Stimulated activated CD8-positive, alpha-beta memory T cell treated with anti-CD3 and anti-CD28 coated beads, Interleukin-4, amount 100 ng/mL, for 1 hour (primary cell): ENCODE measurements at places on chromosomes 1 and 21.

GRCh38 chr21:27715131-27715530 lies 748.2 kb upstream of the ADAMTS5 start:
- DNase-seq: no peak

DNA sequence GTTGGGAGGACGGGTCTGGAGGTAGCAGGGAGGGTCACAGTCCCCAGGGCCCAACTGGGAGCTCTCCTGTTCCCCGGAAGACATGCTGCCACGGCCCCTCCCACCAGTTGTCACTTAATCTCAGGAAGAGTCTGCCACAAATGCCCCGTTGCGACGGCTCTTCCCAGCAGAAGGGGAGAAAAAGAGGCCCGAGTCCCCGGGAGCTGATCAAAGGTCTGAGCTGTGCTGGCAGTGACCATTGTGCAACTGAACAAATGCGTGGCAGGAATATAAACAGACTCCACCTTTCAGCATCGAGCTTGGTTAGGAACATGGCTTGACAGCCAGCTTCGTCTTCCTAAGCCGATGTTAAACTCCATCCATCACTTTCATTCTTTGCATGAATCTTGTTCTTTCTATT lies 27.8 kb upstream of the ZBTB21 start:
- no peak for DNase-seq

- no peak for DNase-seq
These were observed 602.8 kb downstream of the BRINP3 start for GRCh38 chr1:189874715-189875435.

DNA sequence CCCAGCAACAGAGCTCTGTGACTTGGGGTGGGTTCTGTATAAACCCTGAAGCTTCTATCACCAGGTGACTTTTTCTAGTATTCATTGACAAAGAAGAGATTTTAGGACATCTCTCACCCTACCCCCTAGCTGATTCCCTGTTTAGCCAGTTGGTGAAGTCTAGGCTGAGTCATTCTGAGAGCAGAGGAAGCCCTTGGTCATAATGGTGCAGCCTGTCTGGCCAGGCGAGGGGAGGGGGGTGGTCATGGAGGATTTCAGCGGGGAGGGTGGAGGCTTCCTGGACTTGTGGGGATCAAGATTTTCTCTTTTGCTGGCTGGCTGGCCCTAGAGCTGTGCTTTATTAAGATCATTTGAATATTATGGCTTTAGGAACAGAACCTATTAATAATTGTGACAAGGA lies 262.6 kb downstream of the CAMTA1 start:
- DNase-seq: no peak

- no peak for DNase-seq
These were observed 12.4 kb downstream of the EPB41 start for GRCh38 chr1:28926629-28927265.

- DNase-seq: no peak
These were observed 45.4 kb downstream of the ADSS2 start for GRCh38 chr1:244406337-244406736.

DNA sequence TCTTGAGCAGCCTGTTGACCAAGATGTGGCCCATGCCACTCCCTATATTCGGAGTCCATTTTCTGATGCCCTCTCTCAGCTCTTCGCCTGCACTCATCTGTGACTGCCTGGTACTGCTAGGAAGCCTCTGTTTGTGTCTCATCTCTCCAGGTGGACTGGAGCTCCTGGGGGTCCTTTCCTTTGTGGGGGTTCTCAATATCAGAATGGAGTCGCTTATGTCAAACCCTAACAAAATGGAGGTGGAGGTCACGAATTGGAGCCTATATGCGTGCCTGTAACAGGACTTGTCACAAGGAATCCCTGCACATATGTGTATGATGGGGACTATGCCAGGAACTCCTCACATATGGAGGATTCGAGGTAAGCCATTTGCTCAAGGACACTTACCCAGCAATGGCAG lies 46.7 kb upstream of the ATP5PO start:
- DNase-seq: no peak

GRCh38 chr1:61865646-61866220 lies 123.5 kb downstream of the PATJ start:
- DNase-seq: no peak

GRCh38 chr1:228178737-228179684 lies 13.4 kb downstream of the IBA57 start:
- DNase-seq: no peak

DNA sequence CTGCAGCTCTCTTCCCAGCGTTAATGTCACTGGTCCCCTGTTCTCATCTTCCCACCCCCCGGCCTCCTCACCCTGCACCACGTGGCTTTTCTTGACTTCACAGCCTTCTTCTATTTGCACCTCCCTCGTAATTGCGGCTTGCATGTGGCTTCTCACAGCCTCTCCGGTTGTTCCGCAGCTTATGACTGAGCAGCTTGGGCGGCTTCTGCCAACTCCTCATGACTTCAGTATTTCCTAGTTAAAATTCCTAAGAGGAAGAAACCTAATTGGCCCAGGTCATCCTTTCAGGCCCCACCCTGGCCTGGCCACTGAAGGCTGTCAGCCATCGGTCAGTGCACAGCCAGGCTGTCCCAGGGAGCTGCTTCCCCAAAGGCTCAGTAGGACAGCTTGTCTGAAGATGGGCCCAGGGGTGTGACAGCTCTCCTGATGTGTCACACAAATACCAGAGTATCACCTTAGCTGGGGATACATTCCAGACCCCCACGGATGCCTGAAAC lies 8.6 kb upstream of the RERE start:
- DNase-seq: no peak

DNA sequence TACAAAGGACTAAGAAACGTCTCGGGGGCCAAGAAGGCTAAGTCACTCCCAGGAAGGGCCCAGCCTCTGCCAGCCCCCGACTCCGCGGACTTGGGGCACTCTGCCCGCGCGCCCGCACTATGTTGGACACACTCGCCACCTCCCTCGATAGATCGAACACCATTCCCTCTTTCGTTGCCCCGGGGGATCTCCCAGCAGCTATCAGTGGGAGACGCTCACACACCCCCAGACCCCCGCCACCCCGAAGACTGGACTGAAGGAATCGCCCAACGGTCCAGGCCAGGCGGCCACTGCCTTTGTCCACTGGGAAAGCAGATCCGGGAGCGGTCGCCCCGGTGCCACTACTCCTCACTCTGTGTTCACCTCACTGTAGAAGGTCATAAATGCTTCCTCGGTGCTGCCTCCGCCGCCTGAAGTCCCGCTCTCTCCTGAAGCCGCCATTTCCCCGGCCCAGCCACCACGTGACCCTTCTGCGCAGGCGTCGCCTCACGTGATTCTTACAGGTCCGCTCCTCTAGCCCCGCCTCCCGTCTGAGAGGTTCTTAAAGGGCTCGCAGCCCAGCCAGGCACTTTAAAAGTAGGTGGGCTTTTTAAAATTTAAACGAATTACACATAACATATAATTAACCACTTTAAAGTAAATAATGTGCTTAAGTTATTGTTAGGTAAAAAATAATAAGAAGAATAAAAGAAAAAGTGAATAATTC lies at the start of gene DNAJC8:
Gene DNAJC8, minus strand, starts transcription at position 472 of the 706 bp plus-strand sequence. Its CDS starts 31 bp downstream, at position 441.
- DNase-seq: peak; percentile 91

- DNase-seq: no peak
These were observed 225.8 kb upstream of the PROX1 start for GRCh38 chr1:213761845-213762407.

- DNase-seq: no peak
These were observed 25.5 kb upstream of the C1orf159 start for GRCh38 chr1:1141244-1141910.

DNA sequence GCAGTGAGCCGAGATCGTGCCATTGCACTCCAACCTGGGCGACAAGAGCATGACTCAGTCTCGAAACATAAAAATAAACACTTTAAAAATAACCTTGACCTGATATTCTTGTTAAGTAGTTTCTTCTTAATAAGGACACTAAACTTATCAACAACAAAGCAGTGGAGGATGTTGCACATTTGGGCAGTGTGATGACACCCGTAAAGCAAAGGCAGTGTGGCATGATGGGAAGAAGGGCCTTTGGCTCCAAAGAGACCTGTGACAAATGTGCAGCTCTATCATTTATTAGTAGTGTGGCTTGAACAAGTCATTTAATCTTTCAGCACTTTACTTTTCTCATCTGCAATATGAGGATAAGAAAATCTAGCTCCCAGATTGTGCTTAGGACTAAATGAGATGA lies 348.0 kb upstream of the PLD5 start:
- DNase-seq: no peak
